CD8-positive, alpha-beta T cell (primary cell): ENCODE measurements at places on chromosomes 5 and 9.

DNA sequence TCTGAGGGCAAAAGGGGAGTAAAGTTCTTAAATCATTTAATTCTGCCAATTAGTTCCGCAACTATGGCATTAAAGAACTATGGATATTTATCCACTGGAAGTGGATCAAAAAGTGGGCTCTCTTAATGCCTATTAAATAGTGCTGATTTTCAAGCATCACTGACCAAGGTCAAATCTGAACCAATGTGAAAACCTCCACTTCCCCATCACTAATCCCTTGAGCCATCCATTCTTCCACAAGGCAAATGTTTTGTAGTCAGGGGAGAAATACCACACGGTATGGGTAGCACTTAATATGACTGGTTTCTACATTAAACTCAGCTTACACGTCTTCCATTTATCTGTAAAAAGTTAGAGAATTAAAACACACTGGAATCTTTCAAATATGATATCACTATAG lies 57.6 kb downstream of the MLLT3 start:
- no peak for DNase-seq

- no peak for DNase-seq
Observed at GRCh38 chr5:158869092-158869491, 230.6 kb downstream of the EBF1 start.

- DNase-seq = peak; percentile 49
Observed at GRCh38 chr5:132500931-132501628, 10.5 kb upstream of the IRF1 start.

DNA sequence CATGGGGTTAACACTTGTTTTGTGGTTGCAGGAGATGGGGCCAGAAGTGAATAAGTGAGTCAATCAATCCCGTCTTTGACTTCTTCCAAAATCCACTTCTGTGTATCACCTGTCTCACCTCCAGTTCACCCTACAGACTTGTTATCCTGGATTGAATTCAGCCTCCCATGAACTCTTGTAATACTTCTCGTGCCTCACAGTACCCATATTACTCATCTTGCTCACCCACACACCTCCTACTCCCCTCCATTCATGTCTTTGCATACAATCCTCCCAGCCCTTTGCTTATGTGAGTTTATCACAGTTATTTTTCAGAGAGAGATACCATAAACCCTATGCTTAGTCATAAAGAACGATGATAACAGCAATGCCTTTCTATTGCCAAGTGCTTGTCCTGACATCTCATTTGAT lies 52.9 kb upstream of the PAPPA start:
- DNase-seq = no peak

DNA sequence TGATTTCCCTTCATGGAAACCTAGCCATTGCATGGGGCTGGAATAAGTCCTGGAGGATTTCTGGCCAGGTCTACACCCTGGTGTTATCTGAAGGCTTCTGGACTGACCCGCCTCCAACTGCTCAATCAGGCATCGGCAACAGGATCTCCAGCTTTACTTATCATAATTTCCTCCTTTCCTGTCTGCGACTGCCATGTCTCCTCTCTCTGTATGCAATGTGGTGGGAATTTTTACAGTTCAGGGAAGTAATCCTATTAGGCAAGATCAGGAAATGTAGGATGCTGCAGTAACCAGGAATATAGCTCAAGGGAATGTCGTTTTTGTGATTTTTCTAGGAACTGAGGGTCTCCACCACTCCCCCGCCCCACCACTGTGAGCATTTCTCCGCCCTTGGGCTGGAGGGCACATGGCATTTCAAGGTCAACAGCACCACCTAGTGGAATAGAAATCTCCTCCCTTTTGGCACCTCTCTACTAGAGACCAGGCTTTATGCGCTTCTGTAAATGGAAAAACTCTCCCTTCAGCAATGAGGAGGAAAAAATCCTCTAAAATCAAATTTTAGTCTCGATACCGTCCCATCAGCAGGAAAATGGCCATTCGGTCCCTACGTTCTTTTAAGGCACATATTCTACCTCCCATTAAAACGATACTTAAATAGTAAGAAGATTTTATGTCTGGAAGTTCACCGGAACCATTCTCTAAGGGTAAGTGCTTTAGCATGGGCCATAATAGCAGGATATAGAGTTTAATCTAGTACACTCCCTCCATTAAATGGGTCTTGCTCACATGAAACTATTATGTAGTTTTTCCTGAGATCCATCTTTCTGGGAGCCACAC lies 93.0 kb downstream of the YTHDC2 start:
- peak; percentile 41 for DNase-seq

- no peak for DNase-seq
Observed at GRCh38 chr5:173719731-173720082, 103.3 kb upstream of the BOD1 start.

GRCh38 chr5:159199225-159199624 lies 10.1 kb downstream of the RNF145 start:
- no peak for DNase-seq

DNA sequence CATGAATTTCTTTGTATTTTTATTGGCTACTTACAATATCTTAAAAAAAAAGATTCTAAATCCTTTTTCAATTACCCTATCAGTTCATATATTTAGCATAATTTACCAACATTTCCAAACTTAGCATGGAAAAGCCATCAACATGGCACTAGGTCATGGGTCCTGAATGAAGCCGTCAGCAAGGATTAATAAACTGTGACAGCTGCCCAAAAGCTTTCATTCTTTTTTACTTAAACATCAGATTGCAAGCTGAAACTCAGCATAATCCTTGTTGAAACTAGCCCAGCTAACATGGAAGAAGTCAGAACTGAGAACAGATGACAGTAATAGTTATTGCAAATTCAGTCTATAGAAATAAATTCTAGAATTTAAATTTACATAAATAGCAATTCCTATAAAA lies 209.8 kb downstream of the ADAMTS6 start:
- no peak for DNase-seq

DNA sequence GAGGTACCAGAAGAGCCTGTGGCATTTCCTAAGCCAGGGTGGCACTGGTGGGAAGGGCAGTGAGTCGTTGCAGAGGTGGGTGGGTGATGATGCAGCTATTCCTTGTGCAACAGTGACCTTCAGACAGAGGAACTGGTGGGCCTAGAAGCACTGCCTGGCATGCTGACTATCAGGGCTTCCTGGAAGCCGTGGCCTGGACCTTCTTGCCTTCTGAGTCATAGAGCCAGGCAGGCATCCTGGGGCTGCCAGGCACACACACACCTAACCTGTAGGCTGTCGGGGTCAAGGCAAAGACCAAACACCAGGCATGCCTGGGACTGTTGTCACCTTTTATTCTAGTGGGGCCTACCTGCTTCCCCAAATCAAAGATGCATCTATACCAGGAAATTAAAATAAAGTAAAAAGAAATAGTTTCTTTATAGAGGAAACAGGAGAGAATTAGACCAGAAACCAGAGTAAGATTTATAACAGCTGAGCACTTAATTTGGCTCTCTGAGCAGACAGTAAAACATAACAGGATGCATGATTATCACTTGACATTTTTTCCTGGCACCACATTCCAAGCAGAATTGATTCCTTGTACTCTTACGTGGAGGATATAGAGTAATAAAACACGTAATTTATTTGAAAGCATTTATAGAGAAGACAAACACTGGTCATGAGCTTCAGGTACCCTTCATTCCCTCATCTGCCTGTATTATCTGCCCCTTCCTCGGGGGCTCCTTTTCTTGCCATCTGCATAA lies 25.1 kb downstream of the NANS start:
- DNase-seq = no peak

DNA sequence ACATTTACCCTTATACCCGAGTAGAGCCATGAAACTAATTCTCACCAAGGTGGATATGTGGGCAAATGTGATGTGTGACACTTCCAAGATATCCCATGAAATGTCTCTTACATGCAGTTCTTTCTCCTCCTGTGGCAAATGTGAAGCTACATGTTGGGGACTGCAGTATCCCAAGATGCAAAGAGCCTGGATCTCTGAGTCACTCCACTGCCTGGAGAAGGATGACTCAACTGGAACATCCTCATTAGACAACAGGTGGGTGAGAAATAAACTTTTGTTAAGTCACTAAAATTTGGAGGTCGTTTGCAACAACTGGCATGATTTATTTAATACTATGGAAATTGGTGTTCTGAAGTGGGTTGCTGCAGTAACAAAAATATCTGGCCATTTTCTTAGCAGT lies 36.5 kb upstream of the TENT4A start:
- no peak for DNase-seq

DNA sequence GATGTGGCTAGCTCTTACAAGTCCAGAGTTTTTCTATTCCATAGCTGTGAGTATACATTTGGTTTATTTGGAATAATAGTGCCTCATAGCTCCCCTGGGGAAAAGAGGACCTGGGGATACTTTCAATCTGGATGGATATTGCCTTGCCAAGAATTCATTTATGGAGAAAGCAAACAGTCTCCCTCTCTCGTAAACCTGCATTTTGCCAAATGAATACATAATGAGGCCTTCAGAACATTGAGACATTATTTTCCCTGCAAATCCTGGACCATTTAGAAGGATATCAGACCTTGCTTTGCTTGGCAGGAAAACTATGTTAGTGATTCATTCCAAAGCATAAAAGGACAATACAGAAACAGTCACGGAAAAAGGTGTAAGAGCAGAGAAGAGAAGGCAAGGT lies 569.6 kb upstream of the BRINP1 start:
- no peak for DNase-seq

DNA sequence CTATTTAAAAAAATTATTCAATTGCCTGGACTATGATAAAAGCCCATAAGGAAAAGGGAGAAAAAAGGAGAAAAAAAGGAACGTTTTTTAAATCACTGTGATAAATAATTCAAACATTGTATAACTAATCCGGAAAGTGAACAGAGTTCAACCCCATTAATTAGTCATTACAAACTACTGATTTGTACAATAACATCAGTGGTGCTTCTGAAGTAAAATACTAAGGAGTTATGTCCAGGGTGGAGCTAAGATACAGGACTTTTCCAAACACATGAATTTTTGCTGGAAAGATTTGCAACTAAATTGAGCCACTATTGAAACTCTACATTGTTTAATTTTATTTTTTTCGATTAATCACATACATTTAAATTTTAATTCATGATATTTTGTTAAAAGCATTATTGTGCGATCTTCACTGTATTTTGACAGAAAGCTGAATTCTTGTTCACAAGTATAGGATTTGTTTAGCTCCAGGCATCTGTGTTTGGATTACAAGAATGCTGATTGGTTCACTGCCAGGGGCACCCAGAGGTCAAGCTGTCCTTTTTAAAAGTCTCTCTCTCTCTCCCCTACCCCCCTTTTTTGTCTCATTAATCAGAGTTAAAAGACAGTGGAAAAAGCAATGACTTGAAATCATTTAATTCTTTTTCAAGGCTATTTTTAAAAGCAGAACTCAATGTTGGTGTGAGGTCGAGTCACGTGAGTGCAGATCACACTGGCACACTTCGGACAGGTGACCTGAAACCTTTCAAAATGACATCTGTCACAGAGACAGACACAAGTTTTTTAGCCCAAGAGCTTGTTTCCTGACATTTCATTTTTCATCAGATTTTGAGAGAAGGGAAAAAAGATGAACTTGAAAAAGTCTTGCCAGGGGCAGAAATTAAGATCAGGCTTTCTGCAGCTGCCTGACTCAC lies 387.3 kb downstream of the NR2F1-AS1 start:
- no peak for DNase-seq

GRCh38 chr5:143350751-143351602 lies 52.5 kb downstream of the NR3C1 start:
- DNase-seq = no peak

- no peak for DNase-seq
Observed at GRCh38 chr5:37938076-37938852, 98.4 kb upstream of the GDNF start.

DNA sequence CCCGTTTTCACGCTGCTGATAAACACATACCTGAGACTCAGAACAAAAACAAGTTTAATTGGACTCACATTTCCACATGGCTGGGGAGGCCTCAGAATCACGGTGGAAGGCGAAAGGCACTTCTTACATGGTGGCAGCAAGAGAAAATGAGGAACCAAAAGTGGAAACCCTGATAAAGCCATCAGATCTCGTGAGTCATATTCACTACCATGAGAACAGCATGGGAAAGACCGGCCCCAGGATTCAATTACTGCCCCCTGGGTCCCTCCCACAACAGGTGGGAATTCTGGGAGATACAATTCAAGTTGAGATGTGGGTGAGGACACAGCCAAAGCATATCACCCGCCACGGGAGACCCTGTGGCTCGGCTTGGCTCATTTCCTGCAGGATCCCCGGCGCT lies 20.2 kb downstream of the EXD3 start:
- DNase-seq = no peak

GRCh38 chr9:124770359-124771020 lies 621 bp downstream of the NR6A1 start:
- DNase-seq = no peak

GRCh38 chr9:128316421-128316820 lies 5.8 kb downstream of the TRUB2 start:
- DNase-seq = no peak

DNA sequence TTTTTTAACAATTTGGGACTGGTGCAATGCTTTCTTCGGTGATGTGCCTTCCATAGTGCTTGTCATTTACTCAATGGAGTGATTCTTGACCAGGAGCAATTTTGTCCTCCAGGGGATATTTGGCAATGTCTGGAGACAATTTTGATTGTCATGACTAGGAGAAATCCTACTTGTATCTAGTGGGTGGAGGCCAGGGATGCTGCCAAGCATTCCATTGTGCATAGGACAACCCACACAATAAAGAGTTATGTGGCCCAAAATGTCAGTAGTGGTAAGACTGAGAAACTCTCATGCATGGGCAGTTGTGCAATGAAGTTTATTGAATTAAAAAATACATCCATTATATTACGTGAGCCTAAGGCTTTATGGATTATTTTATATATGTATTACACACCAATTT lies 70.5 kb downstream of the FOCAD start:
- DNase-seq = no peak

GRCh38 chr9:911005-911404 lies 65.5 kb upstream of the DMRT3 start:
- no peak for DNase-seq

GRCh38 chr5:33043343-33043997 lies 332.3 kb downstream of the NPR3 start:
- no peak for DNase-seq

DNA sequence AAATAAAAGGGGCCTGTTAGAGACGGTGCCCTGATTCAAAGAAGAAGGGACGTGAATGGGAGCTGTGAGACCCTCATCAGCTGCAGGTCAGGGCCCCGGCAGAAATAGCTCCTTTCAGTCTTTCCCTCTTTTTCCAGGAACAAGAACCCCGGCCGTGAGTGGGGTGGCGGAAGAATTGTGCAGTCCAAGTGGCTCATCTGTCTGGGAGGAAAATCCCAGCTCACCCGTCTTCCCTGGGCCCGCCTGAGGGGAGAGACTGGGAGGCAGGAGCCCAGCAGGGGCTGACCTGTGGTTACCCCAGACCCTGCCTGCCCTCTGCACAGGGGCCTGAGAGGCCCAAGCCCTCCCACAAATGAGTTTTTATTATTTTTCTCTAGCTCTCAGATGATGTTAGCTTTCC lies 24.8 kb upstream of the CSF1R start:
- DNase-seq = no peak

- DNase-seq = no peak
Observed at GRCh38 chr9:84330246-84330645, 10.3 kb downstream of the SLC28A3 start.

- no peak for DNase-seq
Observed at GRCh38 chr5:122413722-122414121, 101.7 kb downstream of the SNCAIP start.

- no peak for DNase-seq
Observed at GRCh38 chr5:157456301-157456700, 3.7 kb upstream of the NIPAL4 start.
